ENCODE measurements at places on chromosomes 5 and 9. TPM values are rescaled to one million over a fixed set of nuclear protein-coding genes. Genes with fewer than 3 reads are reported as not detected.
A peak's percentile ranks its signal among the peaks of the same experiment; 100 is the strongest.

GRCh38 chr5:1502046-1502736 is 21.6 kb downstream of the LPCAT1 start:
- H3K4me3 ChIP-seq, result no peak overlapping the region
- peak; percentile 80 for DNase-seq
- H3K27ac ChIP-seq, result no peak overlapping the region
- H3K27me3 ChIP-seq, result no peaks in the 10 kb centered on the region
- H3K4me1 ChIP-seq, result no peaks in the 10 kb centered on the region

DNA sequence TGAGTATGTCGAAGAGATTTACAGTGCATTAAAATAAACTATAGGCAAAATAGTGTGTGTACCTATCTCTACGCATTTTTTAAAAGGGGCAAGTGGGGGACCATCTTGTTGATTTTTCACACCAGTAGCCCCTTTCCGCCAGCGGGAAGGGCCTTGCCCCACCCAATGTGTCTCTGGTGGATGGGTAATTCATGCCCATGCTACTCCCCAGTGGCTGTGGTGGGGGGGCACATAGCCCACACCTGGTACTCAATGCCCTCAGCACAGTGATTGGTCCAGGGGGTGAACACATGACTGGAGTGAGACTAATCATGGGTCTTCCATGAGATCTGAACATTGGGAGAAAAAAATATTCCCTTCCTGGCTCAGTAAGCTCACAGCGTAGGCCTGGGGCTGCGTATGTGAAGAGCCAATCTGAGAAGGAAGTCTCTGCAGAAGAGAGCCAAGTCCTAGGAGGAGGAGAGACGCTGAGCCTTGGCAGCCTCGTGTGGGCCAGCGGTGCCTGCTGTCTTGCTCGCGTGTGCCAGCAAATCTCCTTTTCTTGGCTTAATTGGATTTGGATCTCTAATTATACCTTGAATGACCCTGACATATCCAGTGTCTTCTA is 103.4 kb downstream of the ADAMTS2 start:
- H3K4me3 ChIP-seq, result no peak overlapping the region
- no peak overlapping the region for H3K27ac ChIP-seq
- H3K4me1 ChIP-seq, result no peaks in the 10 kb centered on the region
- DNase-seq, result peak; percentile 31

Gene EXD3
- total RNA-seq, result 14.4 TPM

Gene IFNA21
- not detected for total RNA-seq

Gene PKD2L2
- not detected for total RNA-seq

- H3K27ac ChIP-seq, result no peak overlapping the region
- no peaks in the 10 kb centered on the region for H3K27me3 ChIP-seq
- no peaks in the 10 kb centered on the region for H3K36me3 ChIP-seq
Observed at GRCh38 chr5:158911693-158912363, 187.9 kb downstream of the EBF1 start.

GRCh38 chr9:20941174-20941690 is 90.2 kb downstream of the HACD4 start:
- H3K4me1 ChIP-seq, result no peaks in the 10 kb centered on the region
- H3K27ac ChIP-seq, result no peak overlapping the region
- H3K4me3 ChIP-seq, result no peak overlapping the region
- H3K36me3 ChIP-seq, result no peaks in the 10 kb centered on the region

DNA sequence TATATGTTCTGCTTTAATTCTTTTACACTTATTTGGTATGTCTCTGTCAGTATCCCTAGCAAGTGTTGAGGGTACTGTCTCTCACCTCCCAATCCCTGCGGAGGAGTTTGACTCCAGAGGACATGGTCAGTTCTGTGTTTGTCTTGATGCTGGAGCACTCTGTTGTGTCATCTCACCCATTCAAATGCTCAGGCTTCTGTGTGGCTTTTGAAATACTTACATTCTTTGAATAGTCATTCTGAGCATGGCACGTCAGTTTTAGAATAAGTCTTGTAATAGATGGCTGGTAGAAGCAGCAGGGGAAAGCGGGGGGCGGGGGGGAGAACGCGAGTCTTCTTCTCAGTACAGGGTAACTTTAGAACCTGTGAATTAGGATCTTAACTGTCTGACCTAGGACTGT is 12.3 kb downstream of the MAST4 start:
- no peaks in the 10 kb centered on the region for H3K27me3 ChIP-seq
- H3K27ac ChIP-seq, result no peak overlapping the region
- H3K4me3 ChIP-seq, result no peak overlapping the region
- no peak for DNase-seq

GRCh38 chr9:2120926-2121689 is 106.0 kb downstream of the SMARCA2 start:
- no peaks in the 10 kb centered on the region for H3K4me1 ChIP-seq
- peaks cover 8% of the 10 kb centered on the region for H3K36me3 ChIP-seq
- DNase-seq, result no peak

Gene KCNV2
- not detected for total RNA-seq

GRCh38 chr5:159052401-159053011 is 47.2 kb downstream of the EBF1 start:
- H3K27ac ChIP-seq, result no peak overlapping the region
- H3K27me3 ChIP-seq, result no peaks in the 10 kb centered on the region
- H3K36me3 ChIP-seq, result no peaks in the 10 kb centered on the region
- no peak for DNase-seq
- no peak overlapping the region for H3K4me3 ChIP-seq

GRCh38 chr9:78866207-78867132 is 569.5 kb downstream of the PSAT1 start:
- no peak overlapping the region for H3K4me3 ChIP-seq
- no peak overlapping the region for H3K27ac ChIP-seq
- no peaks in the 10 kb centered on the region for H3K36me3 ChIP-seq
- H3K27me3 ChIP-seq, result no peaks in the 10 kb centered on the region

Gene CCL21
- 5.2 TPM for total RNA-seq

Gene SLC6A3
- total RNA-seq, result not detected

DNA sequence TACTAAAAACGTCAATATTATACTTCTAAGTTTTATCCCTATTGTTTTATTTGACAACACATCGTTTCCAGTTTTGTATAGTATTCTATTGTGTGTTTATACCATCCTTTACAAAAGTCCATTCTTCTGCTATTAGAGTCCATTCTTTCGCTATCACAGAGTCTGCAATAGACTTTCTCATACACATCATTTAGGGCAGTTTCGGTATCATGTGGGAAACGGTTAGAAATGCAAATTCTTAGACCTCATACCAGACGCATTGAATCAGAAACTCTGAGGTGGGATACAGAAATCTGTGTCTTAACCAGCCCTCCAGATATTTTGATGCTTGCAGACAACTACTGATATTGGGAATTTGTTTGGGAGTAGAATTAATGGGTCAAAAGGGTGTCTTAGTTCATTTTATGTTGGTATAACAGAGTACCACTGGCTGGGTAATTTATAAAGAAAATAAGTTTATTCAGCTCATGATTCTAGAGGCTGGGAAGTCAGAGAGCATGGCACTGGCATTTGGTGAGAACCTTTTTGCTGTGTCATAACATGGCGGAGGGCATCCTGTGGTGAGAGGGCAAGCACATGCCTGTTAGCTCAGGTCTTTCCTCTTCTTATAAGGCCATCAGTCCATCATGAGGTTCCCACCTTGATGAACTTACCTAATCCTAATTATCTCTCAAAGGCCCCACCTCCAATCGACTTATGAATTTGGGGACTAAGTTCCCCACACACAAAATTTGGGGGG is 21.1 kb downstream of the CARTPT start:
- H3K27me3 ChIP-seq, result no peaks in the 10 kb centered on the region
- no peaks in the 10 kb centered on the region for H3K4me1 ChIP-seq
- no peaks in the 10 kb centered on the region for H3K36me3 ChIP-seq
- no peak for DNase-seq
- H3K4me3 ChIP-seq, result no peak overlapping the region

DNA sequence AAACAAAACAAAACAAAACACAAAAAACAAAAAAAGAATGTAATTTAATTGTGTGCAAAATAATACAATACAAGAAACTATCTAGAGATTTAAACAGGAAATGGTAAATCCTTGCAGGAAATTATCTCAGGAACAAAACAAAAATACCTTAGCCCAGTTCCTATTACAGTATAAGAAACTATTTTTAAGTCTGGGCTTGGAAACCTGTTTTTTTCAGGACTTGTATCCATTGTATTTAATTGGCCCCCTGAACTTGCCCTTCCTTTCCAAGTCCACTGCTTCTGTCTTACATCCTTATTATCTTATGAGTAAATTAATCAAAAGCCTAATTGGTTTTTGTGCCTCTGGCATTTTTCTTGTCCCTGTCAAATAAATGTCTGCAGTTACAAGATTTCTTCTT is 48.5 kb downstream of the ST8SIA4 start:
- H3K27me3 ChIP-seq, result no peaks in the 10 kb centered on the region
- H3K27ac ChIP-seq, result no peak overlapping the region
- H3K4me3 ChIP-seq, result no peak overlapping the region
- no peaks in the 10 kb centered on the region for H3K4me1 ChIP-seq
- DNase-seq, result no peak
- H3K36me3 ChIP-seq, result no peaks in the 10 kb centered on the region

DNA sequence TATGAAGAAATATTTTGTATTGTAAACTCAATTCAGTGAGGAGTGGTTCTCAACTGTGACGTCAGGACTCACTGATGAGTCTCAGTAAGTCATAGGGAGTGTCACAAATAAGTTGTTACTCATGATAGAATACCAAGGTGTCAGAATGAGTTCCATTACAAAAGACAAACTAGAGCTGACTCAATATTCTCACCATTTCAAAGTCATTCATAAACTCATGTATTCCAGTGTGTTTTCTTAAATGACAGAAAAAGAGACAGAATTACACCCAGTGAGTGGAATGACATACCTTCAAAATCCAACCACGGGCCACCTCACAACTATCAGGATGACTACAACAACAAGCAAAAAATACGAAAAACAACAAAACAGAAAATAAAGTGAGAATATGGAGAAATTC is 321.5 kb downstream of the ENC1 start:
- no peak overlapping the region for H3K27ac ChIP-seq
- H3K27me3 ChIP-seq, result no peaks in the 10 kb centered on the region
- no peaks in the 10 kb centered on the region for H3K36me3 ChIP-seq
- H3K4me3 ChIP-seq, result no peak overlapping the region
- no peak for DNase-seq
- no peaks in the 10 kb centered on the region for H3K4me1 ChIP-seq

Gene LMBRD2
- 10.2 TPM for total RNA-seq

DNA sequence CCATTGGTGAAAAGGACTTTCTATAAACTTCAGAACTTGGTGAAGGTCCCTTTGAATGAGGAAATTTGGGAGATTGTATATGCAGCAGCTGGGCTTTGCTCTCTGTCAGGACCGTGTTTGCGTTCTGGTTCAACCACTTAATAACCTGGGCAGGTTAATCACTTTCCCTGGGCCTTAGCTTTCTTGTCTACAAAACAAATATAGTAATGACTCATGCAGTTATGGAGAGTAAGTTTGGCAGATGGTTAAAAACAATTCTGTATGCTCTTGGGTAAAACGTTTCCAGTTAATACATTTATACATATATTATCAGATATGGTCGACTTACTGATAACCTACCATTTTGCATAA is 197.0 kb downstream of the ARHGEF28 start:
- H3K36me3 ChIP-seq, result no peaks in the 10 kb centered on the region
- H3K4me3 ChIP-seq, result no peak overlapping the region
- DNase-seq, result no peak
- no peak overlapping the region for H3K27ac ChIP-seq

- H3K27me3 ChIP-seq, result no peaks in the 10 kb centered on the region
- peak overlapping the region; percentile 98 for H3K27ac ChIP-seq
- peaks cover 19% of the 10 kb centered on the region for H3K36me3 ChIP-seq
- H3K4me3 ChIP-seq, result peak overlapping the region; percentile 72
- DNase-seq, result peak; percentile 87
Observed at GRCh38 chr5:53481887-53482716, 1.7 kb downstream of the FST start.

DNA sequence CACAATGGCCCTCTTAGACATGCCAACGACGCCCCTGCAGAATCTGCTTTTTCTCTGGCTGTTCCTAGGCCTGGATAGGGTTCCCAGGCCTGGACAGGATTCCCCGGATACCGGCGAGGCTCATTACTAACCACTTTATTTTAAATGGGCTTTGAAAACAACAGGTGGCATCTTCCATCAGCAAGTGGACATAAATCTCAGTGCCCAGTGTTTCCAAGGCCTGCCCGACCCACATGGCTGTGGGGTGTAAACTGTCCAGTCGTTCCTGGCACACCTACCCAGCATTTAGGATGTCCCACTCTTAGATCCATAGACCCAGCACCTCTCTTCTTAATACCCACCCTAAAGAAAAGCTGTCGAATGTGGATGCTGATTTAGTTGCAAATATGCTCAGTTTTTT is 896 bp downstream of the CMBL start:
- H3K4me1 ChIP-seq, result no peaks in the 10 kb centered on the region
- H3K36me3 ChIP-seq, result no peaks in the 10 kb centered on the region
- peak overlapping the region; percentile 63 for H3K4me3 ChIP-seq
- DNase-seq, result no peak
- H3K27ac ChIP-seq, result peak overlapping the region; percentile 65
- H3K27me3 ChIP-seq, result no peaks in the 10 kb centered on the region

DNA sequence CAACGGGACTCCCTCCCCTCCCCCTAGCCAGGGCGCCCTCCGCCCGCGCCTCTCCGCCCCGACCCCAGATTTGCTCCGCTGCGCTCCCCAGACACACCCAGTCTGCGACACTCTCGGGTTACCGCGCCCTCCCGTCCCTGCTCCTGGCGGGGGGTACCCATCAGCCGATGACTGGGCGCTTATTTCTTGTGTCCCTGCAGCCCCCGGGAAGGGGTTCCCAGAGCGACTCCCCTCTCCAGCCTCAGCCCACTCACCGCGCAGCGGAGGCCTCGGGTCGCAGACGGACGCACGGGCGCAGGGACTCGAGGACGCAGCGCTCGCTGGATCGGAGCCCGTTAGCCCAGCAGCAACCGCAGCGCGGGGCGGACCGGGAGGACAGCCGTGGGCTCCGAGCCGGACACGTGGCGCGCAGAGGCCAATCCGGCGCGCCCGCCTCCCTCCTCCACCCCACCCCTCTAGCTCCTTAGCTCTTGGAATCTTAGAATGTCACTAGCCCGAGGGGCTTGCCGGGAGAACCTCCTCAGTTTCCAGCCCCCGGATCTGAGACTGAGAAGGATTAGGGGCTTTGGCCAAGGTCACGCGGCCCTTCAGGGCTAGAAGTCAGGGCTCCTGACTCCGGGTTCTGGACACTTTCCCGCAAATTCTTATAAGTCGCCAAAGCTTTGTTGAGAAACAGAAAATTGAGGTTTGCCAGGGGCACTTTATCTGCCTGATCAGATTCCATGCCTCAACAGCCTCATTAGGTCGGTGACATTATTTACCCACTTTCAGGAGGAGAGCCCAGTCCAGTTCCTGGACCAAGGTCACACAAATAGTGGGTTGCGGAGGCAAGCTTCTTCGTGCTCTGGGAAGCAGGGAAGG is at the start of gene ANXA6:
Gene ANXA6 (minus strand): TSS at position 354 of the 861 bp plus-strand sequence. CDS start 9,878 bp downstream, outside the sequence.
- no peaks in the 10 kb centered on the region for H3K27me3 ChIP-seq
- H3K27ac ChIP-seq, result peak within 1 kb of the TSS; percentile 84
